ENCODE measurements at places on chromosomes 7 and 10.

DNA sequence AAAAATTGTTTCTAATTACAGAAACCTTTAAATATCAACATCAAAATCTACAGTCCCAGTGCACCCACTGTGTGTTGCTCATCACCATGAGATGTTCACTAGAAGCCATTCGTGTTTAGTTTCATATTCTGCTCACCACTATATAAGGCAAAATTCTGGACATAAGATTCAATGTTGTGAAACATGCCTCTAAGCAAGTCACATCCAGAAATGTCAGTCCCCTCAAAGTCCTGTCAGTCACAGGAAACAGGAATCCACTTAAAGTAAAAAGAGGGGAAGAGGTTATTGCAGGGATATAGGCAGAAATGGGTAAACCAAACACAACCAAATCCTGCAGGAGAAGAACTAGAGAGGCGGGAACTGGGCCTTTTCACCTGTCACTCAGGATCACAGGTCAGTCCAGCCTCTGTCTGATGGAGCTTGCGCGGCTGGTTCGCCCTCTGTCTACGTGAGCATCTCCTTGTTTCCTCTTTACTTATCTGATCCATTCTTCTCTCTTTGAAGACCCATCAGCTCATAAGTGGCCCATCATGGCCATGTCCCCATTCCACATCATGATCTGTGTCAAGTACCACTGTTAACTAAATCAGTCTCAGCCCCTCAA is 58.4 kb downstream of the MYPN start:
- no peak for DNase-seq

DNA sequence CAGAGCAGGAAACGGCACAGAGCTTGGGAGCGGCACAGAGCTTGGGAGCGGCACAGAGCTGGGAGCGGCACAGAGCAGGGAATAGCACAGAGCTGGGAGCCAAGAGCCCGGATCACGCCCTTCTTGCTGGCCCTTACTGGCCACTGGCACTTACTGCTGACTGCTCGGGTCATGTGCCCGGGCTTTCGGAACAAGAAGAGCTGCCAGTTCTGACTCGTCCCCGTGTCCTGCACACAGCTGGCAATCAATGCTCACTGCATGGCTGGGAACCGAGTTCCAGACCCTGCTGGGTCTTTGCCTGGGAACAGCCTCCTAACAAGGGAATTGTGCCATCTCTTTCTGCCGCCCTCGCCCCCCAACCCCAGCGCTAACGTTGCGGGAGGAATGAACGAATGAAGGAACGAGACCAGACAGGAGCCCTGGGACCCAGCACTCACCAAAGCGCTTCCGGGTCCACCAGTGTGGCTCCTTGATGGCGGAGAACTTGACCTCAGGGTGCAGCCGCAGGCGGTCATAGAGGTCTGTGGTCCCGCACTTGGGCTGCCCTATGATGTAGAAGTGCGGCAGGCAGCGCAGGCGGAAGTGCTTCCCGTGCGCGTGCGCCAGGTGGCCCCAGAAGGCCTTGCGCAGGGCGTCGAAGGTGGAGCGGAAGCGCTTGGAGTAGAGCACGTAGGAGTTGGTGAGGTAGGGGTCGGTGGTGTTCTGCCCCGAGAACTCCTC is 49.1 kb downstream of the CHST15 start:
- no peak for DNase-seq

DNA sequence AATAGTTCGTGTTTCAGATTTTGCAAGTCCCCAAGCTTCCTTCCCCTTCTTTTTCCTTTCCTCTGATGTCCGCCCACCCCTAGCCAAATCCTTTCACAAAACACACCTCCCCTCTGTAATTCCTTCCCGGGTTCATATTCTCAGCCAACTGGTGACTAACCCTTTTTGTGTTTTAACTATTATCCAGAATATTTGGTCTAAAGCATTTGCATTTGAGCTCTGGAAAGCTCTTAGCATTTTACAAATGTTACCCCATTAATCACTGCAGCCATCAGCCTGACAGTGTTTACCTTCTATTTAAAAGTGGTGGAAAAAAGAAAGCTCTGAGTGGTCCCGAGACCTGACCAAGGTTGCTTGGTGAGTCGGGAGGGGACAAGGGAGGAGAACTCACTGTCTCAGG is 139.0 kb downstream of the CREB5 start:
- no peak for DNase-seq

DNA sequence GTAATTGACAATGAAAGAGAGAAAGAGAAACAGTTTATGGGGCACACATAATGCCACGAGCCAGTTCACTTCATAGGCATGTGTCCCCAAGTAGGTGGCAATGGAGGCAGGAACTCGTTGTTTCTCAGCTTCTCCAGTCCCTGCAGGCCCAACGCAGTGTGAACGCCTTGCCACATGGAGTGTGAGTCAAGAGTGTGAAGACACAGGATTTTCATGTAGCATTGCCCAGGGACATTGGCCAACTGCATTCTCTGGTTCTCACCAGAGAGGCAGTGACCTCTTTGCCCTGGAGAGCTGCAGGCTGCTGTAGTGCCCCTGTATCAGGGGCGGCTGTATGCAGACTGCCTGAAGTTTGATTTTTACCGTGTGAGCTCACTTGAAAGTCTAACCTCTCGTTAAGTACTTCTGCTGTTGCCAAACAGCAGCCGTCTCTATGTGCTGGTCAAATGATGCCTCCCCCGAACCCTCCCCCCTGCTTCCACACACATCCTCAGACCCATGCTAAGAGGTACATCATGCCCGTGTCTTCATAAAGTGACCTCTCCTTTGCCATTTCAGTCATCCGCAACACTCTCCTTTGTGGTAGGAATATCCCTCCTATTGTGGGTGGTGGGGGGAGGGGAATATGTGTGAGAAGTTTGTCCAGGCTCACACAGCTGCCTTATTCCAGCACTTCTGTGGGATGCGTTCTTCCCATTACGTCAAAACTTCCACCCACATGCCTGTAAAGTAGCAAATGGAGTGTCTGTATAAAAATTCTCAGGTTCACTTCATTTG is 12.7 kb downstream of the LRRC18 start:
- DNase-seq = no peak

DNA sequence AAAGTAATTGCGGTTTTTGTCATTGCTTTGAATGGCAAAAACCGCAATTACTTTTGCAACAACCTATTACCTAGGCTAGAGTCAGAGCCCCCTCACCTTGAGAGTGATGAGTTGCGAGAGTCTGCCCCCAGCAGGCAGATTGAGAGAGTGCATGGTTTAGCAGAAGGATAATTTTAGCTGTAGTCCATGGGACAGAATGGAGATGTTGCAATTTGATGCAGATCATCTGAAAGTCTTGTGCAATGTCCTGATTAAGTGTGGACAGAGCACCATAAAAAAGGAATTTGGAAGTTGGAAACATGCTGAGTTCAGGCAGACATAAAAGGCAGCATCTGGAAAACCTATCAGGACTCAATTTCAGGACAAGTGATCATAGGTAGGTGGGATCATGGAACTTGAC is 48.7 kb downstream of the GPR141 start:
- DNase-seq = no peak

DNA sequence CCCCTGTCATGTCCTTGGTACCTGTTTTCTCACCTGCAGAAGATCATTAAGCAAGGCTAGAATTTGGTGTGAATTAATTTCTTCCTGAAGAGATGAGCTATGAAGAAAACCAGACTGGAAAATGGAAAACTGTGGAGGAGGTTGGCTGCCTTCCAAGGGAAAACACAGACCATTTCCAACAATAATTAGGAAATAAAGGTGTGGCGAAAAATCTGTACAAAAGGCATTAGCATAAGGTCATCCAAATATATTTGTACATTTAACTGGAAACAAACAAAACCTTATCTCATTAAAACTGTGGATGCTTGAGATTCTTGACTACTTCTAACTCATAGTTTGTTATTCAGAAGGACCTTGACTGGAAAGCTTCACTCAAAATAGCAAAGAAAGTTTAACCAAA is 1.7 kb downstream of the STN1 start:
- DNase-seq = no peak

DNA sequence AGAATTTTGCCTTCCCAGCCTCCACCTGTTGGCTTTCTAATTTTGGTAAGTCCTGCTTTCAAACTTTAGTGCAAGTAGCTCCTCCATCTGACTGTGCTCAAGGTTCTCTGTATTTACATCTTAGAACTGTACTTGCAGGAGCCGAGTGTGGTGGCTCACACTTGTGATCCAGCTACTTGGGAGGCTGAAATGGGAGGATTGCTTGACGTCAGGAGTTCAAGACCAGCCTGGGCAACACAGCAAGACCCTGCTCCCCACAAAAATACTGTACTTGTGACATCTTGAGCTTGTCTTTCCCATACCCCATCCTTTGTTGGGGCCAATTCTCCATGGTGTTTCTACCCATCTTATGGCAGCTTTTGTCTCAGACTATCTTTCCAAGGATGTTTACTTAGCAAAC is 4.7 kb upstream of the VDAC2 start:
- DNase-seq = no peak

- no peak for DNase-seq
These were observed 1.4 kb upstream of the NKX1-2 start for GRCh38 chr10:124451276-124451675.

DNA sequence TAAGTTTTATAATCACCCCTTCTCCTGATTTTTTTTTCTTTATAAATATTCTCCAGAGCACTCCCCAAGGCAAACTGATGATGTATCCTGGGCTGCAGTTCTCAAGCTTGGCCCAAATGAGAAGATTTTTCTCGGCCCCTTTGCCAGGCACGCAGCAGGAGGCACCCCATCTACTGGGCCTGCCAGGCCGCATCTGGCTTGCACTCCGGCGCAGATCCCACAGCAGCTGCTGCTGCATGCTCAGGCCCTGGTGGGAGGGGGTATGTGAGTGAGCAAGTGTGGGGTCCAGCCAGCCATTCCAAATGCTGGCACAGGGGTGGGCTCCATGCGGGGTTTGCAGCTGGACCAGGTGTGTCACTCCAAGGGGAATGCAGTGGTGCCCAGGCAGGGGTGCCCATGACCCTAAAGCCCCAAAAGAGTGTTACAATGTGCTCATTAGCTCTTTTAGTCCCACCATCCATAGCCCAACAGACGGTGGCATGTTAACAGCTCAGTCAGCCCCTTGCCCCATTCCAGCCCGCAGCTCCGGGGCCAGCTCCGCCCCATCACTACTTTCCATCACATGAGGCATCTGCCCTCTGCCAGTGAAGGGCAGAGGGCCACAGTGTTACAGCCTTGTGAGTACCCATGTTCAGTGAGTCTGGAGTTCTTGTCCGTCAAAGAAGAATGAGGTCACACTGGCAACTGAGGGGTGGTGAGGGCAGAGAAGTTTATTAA is 25.9 kb downstream of the OAT start:
- no peak for DNase-seq

GRCh38 chr7:154096-154799 is 38.1 kb upstream of the FAM20C start:
- DNase-seq = no peak

DNA sequence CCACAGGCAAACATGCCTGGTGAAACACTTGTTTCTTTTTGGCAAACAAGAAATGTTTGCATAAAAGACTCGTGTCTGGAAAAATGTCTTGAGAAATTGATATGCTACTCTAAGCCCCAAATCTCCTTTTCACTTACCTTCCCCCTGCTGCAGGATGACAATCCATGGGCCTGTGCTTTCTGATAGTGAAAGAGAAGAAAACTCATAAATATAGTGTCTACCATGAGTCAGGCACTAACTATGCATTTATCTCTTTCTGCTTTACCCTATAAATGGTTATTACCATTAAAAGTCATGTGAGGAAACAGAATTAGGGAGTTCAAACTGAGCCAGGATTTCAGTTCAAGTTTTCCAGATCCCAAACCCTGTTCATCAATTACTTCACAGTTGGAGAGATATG is 6.6 kb upstream of the TARP start:
- no peak for DNase-seq

GRCh38 chr7:6407434-6407833 is 40.3 kb downstream of the DAGLB start:
- DNase-seq = no peak
